ENCODE measurements at places on chromosomes 4 and X.
A peak's percentile ranks its signal among the peaks of the same experiment; 100 is the strongest.

DNA sequence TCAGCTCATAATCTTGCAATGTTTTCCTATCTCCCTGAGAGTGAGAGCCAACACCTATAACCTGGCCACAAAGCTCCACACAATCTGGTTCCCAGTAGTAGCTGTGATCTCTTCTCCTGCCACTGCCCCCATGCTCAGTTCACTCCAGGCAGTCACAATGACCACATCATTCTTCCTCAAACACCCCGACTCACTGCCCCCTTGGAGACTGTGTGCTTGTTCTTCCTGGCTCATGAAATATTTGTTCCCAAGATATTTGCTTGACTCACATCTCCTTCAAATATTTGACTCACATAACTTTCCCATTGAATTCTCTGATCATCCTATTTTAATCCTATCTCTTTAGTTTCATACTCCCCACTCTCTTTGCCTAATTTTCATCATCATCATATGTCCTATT is 173.7 kb downstream of the AREG start:
- DNase-seq, result no peak

GRCh38 chr4:156537286-156537685 is 434.3 kb downstream of the PDGFC start:
- no peak for DNase-seq

- DNase-seq, result no peak
Observed at GRCh38 chr4:30535255-30535654, 184.9 kb upstream of the PCDH7 start.

DNA sequence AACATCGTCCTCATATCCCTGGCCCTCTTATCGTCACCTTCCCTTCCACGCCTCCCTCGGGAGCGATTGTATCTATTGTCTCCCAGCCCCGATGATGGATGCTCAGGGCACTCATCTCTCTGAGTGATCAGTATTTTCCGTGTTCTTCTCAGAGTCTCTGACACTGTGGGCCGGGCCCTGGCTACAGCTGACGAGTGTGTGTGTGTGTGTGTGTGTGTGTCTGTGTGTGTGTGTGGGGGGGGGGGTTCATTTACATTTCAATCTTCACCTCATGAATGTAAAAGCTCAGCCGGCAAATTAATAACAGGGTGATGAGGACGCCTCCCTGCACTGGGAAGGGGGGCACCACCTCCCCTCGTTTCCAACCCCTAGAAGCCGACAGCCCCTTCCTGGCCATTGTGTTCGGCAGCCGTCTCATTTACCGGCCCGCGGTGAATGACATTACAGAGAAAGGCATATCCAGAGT is 159.5 kb downstream of the SHOX start:
- DNase-seq, result no peak

- DNase-seq, result no peak
Observed at GRCh38 chr4:90845777-90846176, 718.6 kb downstream of the CCSER1 start.

DNA sequence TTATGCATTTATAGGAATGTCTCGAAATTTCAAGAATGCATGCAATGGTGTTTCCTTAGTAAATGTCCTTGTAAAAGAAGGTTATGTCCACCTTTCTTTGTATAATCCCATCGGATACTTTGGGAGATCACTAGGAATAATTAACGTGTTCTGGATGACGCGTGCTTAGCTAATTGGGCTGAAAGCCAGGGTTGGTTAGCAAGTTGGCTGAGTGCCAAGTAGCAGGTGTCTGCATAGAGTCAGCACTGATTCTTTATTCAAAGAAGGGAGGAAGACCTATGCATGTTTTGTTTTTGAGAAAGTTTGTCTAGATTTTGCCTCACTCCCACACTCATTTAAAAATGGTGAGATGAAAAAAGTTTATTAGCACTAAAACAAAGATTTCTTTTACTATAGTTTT is 144.6 kb downstream of the SOX3 start:
- no peak for DNase-seq

- DNase-seq, result no peak
Observed at GRCh38 chr4:158811216-158811540, 42.4 kb downstream of the FNIP2 start.

- DNase-seq, result no peak
Observed at GRCh38 chrX:2837961-2838360, 9.2 kb downstream of the GYG2 start.

- DNase-seq, result no peak
Observed at GRCh38 chrX:15744181-15744867, 6.3 kb downstream of the CA5B start.

DNA sequence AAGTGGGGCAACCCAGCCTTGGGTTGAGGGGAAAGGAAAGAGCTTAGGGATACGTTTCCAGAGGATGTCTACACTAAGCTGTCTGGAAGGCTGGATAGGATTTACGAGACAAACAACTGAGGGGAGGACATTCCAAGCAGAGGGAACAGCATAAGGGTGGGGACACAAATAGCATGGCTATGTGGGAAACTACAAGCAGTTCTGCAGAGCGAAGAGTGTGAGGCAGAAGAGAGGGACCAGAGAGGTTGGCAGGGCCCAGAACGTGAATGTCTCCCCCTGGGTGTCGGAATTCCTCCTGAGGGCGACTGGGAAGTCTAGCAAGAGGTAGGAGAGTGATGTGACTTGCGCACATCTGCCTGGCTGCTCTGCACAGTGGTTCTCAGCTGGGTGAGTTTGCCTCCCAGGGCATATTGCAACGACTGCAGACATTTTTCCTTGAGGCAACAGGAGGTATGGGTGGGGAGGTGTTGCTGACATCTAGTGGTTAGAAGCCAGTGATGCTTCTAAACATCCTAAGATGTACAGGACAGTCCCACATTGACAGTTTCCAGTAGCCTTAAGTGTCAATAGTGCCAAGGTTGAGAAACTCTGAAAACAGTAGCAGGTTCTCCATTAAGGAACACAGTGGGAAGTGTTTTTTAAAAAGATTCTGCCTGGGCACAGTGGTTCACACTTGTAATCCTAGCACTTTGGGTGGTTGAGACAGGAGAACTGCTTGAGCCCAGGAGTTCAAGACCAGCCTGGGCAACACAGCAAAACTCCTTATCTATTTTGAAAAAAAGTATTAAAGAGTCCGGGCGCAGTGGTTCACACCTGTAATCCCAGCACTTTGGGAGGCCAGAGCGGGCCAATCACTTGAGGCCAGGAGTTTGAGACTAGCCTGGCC is 9.2 kb downstream of the NDUFA1 start:
- DNase-seq, result peak; percentile 40

DNA sequence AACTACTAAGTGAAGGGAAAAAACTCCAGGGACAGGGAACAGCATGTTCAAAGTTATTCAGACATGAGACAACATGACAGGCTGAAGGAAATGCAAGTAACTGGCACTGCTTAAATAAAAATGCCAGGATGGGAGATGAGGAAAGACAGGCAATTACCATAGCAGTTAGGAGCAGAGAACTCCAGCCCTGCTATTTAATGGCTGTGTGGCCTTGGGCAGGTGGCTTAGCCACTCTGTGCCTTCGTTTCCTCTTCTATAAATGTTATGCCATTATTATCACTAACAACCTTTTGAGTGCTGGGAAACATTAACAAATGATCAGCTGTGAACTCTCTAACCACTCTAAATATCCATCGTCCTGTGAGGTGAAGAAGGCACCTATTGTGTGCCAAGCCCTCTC is 32.7 kb downstream of the PROM1 start:
- no peak for DNase-seq

DNA sequence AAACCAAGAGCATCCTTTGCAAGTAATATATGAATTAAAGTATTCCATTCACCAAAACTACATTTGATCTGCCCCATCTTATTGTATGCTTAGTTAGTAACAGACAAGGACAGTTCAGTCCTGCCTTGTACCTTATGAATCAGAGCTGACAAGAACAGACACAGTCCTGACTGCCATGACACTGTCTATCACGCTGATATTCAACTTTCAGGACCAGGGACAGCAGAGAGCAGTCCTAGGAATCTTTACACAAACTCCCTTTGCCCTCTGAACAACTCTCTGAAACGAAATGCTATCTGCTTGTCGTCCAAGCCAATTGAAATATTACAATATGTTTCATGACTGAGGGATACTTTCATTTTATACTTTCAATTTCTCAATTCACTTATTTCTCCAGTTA is 268.6 kb upstream of the VCX start:
- no peak for DNase-seq

DNA sequence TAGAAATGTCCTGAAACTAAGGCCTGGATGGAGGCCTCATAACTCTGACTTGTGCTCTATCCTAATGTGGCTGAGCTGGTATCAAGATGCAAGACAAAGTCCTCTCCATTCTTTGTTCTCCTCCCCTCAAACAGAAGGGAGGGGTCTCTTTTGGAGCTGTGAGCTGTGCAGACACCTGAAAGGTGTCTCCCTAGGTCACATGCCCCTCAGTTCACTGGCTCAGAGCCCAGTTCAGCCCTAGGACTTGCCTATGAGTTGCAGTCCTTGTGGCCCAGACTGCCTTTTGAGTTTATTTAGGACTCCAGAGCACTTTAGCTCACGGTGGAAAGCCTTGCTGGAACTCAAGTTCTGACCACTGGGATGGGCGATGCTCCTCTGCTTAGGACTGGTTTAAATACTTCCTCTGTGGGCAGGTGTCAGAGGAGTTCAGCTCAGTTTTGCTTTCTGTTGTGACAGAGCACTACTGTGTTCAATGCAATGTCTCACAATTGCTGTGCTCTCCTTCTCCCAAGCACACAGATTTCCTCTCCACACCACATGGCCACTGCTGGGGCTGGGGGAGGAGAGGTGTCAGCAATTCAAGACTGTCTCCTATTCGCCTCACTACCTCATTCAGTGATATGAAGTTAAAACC is 84.8 kb upstream of the ZNF827 start:
- DNase-seq, result no peak

DNA sequence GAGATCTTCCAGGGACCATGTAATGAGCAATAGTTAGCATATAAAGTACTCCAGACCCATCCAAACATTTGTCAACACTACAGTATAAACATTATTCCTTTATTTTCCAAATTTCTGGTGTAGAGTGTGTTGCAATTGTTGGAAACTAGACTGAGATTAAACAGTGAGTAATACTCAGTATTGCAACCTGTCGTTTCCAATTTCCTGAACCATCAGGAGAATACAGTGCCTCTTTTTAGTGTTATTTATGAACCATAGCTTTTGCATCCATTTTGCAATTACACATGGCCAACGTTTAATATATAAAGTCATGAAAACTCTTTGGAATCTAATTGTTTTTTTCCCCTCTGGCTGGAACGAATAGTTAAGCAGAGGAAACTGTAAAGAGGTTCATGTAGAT is 58.3 kb upstream of the DHRSX start:
- no peak for DNase-seq

GRCh38 chrX:105725228-105725627 is 97.1 kb upstream of the NRK start:
- no peak for DNase-seq

GRCh38 chr4:170106900-170107299 is 17.1 kb upstream of the AADAT start:
- DNase-seq, result no peak

- DNase-seq, result no peak
Observed at GRCh38 chr4:188387179-188387791, 248.0 kb downstream of the TRIML1 start.

DNA sequence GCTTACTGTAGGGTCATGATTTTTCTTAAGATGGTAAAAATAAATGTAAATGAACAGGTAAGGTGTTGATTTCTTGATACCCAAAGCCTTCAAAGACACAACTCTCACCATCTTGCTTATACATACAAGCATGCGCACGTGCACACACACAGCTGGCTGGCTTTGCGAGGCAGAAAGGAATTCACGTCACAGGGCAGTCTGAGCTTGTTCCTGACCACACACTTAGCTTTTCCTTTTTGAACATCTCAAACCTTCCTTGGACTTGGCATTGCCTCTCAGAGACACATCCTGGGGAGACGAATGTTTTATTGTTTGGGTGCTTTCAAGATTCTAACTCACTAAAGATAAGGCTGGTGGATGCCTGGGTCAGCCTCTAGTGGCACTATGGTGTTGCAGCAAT is 175.0 kb downstream of the NHS start:
- DNase-seq, result no peak

DNA sequence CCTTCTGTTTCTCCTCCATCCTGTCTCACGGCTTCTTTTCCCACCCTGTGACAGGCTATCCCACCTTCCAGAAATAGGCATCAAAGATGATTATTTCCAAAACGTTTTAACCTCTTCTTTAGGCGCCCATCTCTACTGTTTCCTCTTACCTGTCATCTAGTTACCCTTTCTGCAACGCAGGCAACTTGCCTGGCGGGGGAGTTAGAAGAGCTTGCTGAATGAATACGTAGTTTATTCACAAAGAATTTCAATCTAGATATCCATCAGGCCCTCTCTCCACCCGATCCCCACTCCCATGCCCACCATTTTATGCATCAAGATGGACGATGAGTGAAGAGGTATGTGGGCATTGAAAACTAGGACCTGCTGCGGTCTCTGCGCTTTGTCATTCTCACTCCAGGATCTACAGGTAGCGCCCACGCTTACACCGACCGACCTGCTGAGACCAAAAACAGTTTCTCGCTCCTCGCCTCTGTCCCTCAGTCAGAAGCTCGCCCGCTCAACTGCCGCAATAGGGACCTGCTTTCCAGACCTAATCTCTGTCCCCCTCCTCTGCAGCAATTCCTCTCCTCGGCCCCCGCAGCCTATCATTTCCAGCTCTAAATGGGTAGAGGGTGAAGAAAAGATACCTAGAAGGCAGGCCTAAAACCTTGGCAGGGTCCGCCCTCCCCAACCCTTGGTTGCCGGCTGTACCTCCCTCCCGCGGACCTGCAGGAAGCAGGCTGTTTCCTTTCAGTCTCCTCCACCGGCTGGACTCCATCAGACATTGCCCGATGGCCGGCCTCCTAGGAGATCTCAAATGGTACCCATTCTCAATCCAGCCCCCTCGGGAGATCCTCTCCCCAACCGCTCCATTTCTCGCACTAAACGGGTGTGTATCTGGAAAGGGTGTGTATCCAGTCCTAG is 624 bp downstream of the BEX5 start:
- DNase-seq, result no peak

DNA sequence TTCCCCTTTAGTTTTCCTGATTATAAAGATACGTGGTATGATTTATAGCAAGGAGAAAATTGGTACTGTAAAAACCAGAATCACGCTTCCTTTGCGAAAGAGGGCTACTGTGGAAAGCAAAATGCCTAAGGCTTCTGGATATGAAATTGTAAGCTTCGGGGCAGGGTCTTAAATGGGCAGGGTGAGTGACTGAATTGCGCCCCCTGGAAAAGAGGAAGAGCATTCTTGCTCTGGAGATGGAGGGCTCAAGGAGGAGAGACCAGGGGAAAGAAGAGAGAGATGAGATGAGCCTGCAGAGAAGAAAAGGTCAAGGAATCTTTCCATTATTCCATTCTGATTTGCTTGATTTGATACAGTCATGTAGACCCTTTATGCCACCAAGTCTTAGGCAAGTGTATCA is 13.1 kb upstream of the ETNPPL start:
- no peak for DNase-seq

GRCh38 chrX:50567636-50568035 is 97.0 kb upstream of the DGKK start:
- no peak for DNase-seq

DNA sequence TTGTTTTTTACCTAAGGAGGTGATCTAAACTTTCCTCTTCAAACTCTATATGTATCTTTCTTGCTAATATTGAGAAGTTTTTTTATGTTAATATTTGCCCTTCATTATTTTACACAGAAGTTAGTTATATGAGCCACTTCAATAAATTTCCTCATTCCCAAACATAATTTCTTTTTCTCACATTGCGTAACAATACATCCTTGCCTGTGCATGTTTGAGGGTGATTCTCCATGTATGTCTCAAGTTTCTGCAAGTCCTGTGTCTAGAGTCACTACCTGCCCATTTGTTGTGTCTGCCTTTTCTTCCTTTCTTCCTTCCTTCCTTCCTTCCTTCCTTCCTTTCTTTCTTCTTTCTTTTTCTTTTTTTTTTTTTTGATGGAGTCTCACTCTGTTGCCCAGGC is 2057.9 kb downstream of the PCDH7 start:
- DNase-seq, result no peak

Data from WERI-Rb-1 (cell line).